Subcutaneous preadipocyte (primary cell): ENCODE measurements at places on chromosomes 2 and 18. TPM values are rescaled to one million over a fixed set of nuclear protein-coding genes. Genes with fewer than 3 reads are reported as not detected.

The SLC14A1 gene
- under 0.01 and 1.2 TPM in 2 replicates for total RNA-seq

The OR6B2 gene
- total RNA-seq: not detected in 2 replicates

The POTEF gene
- total RNA-seq: not detected in 2 replicates

The PKDCC gene
- total RNA-seq: 26.4 and 26.5 TPM in 2 replicates

The SERPINB5 gene
- not detected in 2 replicates for total RNA-seq

The GPR45 gene
- total RNA-seq: not detected in 2 replicates

The TIA1 gene
- total RNA-seq: 58.4 and 62.0 TPM in 2 replicates

The FBXO15 gene
- 0.37 and 0.78 TPM in 2 replicates for total RNA-seq

The IRS1 gene
- total RNA-seq: 21.3 and 48.5 TPM in 2 replicates

The TRIM43 gene
- total RNA-seq: not detected in 2 replicates

The CREB1 gene
- 21.7 and 25.0 TPM in 2 replicates for total RNA-seq

The C2orf92 gene
- 2.6 and 4.7 TPM in 2 replicates for total RNA-seq

The SERPINB12 gene
- not detected in 2 replicates for total RNA-seq

The SH2D6 gene
- total RNA-seq: under 0.01 TPM in 1 of 2 replicates, not detected in the other
